Stimulated activated effector memory CD8-positive, alpha-beta T cell treated with anti-CD3 and anti-CD28 coated beads, Interleukin-12 subunit alpha, Interleukin-12 subunit beta, amount 100 ng/mL, for 72 hours (primary cell): ENCODE measurements at places on chromosomes 2 and 18.
A peak's percentile ranks its signal among the peaks of the same experiment; 100 is the strongest.

GRCh38 chr2:40374543-40375240 is 77.2 kb downstream of the SLC8A1 start:
- no peak for DNase-seq

DNA sequence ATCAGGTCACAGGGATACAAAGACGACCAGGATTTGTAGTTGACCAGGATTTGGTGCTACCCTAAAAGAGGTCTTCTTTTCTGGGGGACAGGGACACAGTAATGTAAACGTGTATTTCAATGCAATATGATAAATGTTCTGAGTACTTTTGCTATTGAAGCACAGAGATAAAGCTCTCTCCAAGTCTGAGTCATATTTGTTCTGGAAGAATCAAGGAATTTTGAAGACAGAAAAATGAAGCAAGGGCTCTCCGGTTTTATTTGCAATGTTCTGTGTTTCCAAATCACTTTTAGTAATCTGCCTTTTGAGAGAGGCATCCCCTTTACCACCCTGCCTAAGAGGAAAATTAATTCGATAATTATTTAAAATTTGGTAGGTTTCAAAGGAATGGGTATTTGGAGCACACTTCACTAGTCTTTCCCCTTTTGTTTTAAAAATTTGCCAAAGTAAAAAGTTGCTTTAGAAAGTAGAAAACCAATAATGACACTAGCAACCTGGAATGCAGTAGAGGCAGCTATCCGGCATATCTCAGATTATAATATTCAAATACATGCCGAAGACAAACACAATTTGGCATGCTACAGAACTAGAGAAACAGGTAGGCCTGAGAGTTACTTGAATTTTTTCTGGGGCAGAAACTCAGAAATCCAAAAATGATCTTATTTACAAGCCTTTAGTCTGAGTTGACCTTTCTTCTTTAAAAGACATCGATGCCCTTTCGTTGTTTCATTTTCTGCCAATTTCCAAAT is 82.7 kb downstream of the MREG start:
- DNase-seq: no peak

GRCh38 chr2:61214171-61214570 is 52.2 kb downstream of the C2orf74 start:
- no peak for DNase-seq

DNA sequence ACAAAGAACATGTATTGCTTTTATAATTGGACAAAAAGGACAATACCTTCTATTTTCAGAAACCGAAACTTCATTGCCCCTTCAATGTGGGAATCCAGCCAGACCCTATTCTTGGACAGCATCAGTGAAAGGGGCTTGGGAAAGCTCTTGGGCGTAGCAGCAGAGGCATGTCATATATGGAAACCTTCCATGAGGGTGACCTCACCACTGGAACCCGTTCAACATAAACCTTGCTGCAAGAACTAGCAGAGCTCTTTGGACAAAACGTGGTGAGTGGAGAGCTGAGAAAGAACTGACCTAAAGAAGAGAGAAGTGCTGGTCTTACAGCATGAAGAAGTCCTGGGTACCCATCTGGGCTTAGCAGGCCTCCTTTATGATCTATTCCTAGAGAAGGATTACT is 22.7 kb upstream of the ACTG2 start:
- no peak for DNase-seq

DNA sequence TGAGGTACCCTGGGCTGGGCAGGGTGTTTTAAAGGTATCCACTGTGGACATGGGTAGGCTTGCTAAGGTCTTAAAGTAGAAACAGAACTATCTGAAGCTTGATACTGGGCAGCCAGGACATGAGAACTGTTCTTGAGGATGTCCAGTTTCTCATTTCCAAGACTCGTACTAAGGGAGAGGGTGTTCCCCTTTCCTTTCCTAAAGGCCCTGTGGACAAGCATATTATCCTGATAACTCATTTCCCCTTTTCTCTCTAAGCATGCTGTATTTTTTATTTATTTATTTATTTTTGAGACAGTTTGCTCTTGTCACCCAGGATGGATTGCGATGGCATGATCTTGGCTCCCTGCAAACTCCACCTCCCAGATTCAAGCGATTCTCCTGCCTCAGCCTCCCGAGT is 273.6 kb downstream of the PRKCE start:
- no peak for DNase-seq

- DNase-seq: no peak
Measured at GRCh38 chr18:60755134-60755533, 382.6 kb upstream of the MC4R start.

- DNase-seq: peak; percentile 90
Measured at GRCh38 chr2:232611559-232612218, 21.7 kb upstream of the EFHD1 start.
